ENCODE measurements at places on chromosomes 13 and 19. TPM values are rescaled to one million over a fixed set of nuclear protein-coding genes. Genes with fewer than 3 reads are reported as not detected.

The PBX4 gene
- 0.93 TPM for total RNA-seq

The MBNL2 gene
- 66.5 TPM for total RNA-seq

The UPK1A gene
- 0.18 TPM for total RNA-seq

The ZNF723 gene
- not detected for total RNA-seq

The BRSK1 gene
- total RNA-seq, result 17.6 TPM

The FREM2 gene
- 0.67 TPM for total RNA-seq

The OR7A5 gene
- not detected for total RNA-seq

DNA sequence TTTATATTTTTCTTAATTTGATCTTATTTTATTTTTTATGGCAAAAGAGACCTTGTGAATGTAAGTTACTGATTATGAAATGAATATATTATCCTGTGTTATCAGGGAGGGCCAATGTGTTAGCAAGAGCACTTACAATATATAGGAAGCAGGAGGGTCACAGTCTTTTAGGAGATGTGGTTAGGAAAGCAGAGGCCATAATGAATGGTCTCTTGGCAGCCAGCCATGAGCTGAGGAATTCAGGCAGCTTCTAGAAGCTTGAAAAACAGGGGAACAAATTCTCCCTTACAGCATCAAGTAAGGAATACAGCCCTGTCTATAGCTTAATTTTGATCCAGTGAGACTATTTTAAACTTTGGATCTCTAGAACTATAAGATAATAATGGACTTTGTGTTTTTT is 2374.6 kb downstream of the PCDH9 start:
- no peaks in the 10 kb centered on the region for H3K36me3 ChIP-seq
- H3K4me1 ChIP-seq, result no peaks in the 10 kb centered on the region
- no peak overlapping the region for H3K4me3 ChIP-seq
- H3K27ac ChIP-seq, result no peak overlapping the region
- DNase-seq, result peak; percentile 50
- no peaks in the 10 kb centered on the region for H3K27me3 ChIP-seq

GRCh38 chr19:7368456-7368855 is 19.7 kb downstream of the ARHGEF18 start:
- no peak overlapping the region for H3K4me3 ChIP-seq
- DNase-seq, result no peak
- H3K4me1 ChIP-seq, result peaks cover 4% of the 10 kb centered on the region
- H3K27ac ChIP-seq, result no peak overlapping the region
- no peaks in the 10 kb centered on the region for H3K27me3 ChIP-seq

DNA sequence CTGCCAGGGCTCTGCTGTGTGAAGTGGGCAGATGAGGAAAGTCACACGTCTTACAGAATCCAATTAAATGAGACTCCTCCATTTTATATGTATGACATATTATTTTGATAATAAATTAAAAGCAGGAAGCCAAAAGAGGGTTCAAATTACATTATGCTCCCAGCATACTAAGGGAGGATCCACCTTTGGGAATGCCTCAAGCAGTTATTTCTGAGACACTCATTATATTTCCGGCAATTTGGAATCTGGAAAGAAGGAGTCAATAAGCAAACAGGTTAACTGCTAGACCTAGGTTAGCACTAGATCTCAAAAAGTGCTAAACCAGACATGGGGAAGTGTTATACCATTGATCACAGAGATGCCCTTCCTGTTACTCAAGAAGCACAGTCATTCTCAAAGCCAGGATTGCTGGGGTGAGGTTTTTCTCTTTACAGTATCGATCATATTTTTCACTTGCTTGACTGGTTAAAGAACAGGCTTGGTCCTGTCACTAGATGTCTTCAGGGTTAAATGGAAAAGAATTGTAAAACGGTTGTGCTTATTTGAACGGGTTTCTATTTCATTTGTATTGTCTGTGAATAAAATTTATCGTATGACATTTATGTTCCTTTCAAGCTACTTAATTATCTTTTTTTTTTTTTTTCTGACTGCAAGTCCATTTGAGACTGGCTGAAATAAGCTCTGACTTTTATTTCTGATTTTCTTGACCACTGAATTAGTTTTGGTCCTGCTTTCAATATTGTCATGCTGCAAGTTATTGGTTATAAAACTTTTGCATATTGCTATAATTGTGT is 523.2 kb downstream of the KLF12 start:
- no peaks in the 10 kb centered on the region for H3K36me3 ChIP-seq
- H3K4me3 ChIP-seq, result no peak overlapping the region
- no peaks in the 10 kb centered on the region for H3K27me3 ChIP-seq
- DNase-seq, result no peak
- no peaks in the 10 kb centered on the region for H3K4me1 ChIP-seq

DNA sequence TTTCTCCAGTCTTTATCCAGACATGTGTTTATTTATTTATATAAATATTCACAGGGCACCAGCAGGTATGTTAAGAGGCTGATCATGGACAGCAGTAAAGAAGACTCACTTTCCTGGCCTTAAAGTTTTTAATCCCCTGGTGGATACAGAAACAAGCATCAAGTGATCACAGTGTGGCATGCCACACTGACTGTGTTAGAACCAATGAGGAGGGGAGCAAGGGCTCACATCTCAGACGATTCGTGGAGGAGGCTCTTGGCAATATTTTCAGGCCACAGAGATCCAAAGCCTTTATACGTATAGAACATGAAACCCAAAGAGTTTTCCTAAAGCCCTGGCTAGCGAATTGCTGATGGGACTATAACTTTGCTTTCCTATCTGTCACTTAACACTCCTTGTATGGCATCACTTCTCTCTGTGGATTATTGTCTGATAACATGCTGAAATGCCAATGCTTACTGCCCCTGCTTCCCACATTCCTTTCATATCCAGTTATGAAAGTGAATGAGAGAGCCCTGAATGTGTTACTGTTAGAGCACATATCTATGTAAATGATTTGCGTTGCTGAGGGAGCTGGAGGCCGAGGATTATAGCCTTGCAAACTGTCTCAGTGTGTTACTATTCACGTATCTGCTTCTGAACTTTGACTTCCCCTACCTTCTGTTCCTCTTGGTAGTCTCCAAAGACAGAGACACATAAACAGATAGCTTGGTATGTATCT is 37.6 kb downstream of the POLR1D start:
- H3K4me3 ChIP-seq, result no peak overlapping the region
- no peak overlapping the region for H3K27ac ChIP-seq
- H3K27me3 ChIP-seq, result no peaks in the 10 kb centered on the region
- no peak for DNase-seq
- H3K36me3 ChIP-seq, result no peaks in the 10 kb centered on the region
- H3K4me1 ChIP-seq, result no peaks in the 10 kb centered on the region

DNA sequence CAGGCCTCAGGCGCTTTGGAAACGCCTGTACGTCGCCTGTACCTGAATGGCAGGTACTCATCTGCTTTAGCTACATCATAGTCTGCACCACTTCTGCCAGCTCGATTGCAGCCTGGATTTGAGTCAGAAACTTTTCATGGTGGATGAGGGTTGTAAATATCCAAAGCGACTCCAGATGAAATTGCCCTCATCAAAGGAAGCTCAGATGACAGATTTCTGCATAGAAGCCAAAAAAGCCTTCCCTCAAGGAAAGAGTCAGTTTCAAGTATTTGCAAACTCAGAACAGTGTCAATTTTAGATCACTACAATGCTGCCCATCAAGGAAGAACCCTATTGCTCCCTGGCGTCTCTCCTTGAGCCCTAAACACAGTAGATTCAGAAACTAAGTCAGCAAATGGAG is 38.8 kb upstream of the IGFL4 start:
- no peak for DNase-seq
- H3K4me3 ChIP-seq, result no peak overlapping the region
- no peaks in the 10 kb centered on the region for H3K36me3 ChIP-seq
- peaks cover 25% of the 10 kb centered on the region for H3K27me3 ChIP-seq

GRCh38 chr13:98890186-98890585 is 87.7 kb downstream of the DOCK9 start:
- no peaks in the 10 kb centered on the region for H3K36me3 ChIP-seq
- peak overlapping the region; percentile 32 for H3K27ac ChIP-seq
- peak; percentile 96 for DNase-seq
- H3K4me3 ChIP-seq, result no peak overlapping the region
- no peaks in the 10 kb centered on the region for H3K27me3 ChIP-seq
- H3K4me1 ChIP-seq, result peaks cover 16% of the 10 kb centered on the region

DNA sequence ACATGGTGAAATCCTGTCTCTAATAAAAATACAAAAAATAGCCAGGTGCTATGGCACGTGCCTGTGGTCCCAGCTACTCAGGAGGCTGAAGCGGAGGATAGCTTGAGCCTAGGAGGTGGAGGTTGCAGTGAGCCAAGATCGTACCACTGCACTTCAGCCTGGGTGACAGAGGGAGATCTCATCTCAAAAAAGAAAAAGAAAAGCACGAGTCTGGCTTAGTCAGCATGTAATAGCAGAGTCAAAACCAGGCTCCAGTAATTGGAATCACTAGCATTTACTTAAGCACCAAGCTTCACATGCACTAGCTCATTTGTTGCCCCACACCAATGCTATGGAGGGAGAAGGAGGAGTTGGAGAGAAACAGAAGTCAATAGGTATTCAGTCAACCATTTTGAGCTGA is 41.9 kb upstream of the SLC7A9 start:
- no peaks in the 10 kb centered on the region for H3K4me1 ChIP-seq
- DNase-seq, result no peak
- no peak overlapping the region for H3K27ac ChIP-seq
- no peaks in the 10 kb centered on the region for H3K27me3 ChIP-seq
- H3K4me3 ChIP-seq, result no peak overlapping the region
